ENCODE measurements at places on chromosomes 7 and 10.

DNA sequence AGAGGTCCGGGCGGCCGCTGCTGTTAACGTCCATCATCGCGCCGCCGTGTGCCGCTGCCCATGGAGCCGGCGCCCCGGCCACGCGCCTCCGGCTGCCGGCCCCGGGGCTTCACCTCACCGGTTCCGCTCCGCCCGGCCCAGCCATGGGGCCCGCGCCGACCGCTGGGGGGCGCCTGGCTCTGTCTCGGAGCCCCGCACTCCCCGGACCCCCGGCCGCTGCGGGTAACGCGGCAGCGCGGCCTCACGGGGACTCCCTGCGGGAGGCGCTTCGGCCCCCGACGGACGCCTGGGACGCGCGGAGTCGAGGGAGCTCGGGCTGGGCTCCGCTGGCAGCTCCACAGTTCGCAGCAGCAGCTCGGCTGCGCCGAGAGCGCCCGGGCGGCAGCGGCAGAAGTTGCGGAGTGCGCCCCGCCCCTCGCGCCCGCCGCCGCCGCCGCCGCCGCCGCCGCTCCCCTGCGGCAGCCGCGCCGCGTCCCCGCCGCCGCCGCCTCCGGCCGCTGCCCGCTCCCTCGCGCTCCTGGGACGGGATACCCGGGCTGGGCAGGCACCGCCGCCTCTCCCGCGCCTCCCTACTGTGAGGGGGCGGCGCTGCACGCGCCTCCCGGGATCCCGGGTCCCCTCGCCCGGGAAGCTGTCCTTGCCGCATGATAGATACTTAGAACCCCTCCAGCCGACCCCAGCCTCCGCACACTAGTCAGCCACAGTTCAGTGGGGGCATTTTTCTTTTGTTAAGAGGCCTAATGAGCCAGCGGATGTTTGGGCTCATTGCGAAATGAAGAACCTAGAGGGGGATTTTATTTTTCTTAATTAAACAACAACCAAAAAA lies at the start of gene HTR7:
TSS of gene HTR7 (minus strand) at position 405 of the 826 bp plus-strand sequence. CDS start at position 37, 368 bp downstream.
- peak; percentile 62 for DNase-seq

GRCh38 chr10:103232772-103233488 lies 12.8 kb upstream of the RPEL1 start:
- no peak for DNase-seq

- DNase-seq = no peak
Observed at GRCh38 chr10:101310529-101311184, 43.3 kb upstream of the BTRC start.

DNA sequence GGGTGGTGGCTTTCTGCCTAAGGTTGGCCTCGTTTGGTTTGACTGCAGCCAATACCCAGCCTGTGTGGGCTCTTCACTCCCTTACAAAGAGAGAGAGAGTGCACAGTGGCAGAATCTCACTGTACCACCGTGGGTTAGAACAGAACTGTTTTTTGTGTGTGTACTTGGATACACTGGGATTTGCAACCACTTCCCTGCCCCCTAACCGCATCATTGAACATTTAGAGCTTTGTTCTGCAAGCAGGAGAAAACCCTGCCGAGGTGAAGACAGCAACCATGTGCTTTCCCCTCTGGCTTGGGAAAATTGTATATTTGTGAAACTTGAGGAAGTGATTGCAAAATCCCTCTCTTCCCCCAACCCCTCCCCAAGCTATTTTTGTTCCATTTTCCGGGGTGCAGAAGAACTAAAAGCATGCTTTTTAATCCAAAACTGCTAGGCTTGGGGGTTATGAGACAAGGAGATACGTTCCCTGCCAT lies 201.2 kb downstream of the TCF7L2 start:
- DNase-seq = no peak

DNA sequence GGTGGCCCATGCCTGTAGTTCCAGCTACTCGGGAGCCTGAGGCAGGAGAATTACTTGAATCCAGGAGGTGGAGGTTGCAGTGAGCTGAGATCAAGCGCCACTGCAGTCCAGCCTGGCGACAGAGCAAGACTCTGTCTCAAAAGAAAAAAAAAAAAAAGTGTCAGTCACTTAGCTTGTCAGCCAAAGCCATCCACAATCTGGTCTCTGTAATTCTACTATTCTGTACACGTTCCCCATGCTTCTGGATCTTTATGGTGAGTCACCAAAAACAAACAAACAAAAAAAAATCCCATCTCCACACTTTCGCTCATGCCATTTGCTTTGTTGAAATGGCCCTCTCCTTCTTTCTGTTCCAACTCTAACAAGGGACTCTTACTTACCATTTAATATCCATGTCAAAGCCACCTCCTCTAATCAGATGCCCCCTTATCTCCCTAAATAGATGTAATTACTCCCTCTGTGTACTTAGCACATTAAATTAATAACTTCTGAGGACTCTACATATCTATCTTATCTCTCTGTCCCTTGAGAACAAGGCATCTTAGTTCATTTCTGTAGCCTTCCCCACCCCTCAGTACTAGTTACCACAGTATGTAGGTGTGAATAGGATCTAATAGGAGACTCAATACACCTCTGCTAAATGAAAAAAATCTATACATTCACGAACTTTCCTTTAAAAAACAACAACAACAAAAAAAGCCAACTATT lies 128.4 kb downstream of the ELMO1 start:
- DNase-seq = no peak

DNA sequence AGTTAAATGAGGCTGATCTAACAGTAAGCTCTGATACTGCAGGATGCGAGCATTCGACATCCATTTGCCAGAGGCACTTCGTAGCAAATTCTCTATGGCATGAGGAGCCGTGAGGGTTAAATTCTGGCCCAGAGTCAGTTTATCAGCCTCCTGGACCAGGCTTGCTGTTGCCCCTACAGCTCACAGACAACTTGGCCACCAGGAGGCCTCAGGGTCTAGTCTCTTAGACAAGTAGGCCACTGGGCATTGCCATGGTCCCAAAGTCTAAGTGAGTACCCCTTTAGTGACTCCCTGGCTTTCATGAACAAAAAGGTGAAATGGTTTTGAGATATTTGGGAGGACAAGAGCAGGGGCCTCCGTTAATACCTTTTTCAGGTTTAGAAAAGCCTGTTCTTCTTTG lies 178.0 kb upstream of the MBL2 start:
- DNase-seq = no peak

- no peak for DNase-seq
Observed at GRCh38 chr10:104433669-104434068, 80.0 kb downstream of the CFAP58 start.

All from femur (tissue), 1 donor.